ENCODE measurements at places on chromosomes 13 and 19.

DNA sequence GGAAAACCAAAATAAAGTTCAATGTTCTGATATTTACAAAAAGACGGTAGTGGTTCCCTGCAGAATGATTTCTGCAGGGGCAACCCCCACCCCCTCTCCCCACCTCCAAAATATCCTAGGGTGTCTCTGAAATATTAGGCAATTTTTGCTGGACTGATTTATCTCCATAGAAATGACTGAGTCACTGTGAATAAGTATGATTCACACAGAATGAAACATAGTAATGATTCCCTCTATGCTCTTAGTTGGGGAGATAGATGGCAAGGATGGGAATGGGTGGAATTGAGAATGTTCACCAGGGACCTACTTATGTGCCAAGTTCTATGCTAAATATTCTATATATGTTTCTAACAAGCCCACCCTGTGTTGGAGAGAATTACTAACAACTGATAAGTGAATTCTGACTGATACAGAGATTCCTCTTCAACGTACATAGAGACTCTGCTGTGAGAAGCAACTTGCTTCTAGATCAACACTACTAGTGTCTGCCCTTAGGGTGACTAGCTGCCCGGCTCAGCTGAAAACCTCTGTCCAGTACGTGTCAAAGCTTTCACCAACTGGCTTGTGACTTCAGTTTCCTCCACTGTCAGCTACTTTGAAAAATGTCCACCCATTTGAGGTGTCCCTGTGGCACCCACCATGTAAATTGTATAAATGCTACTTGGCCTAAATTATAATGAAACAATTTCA is 38.4 kb upstream of the RAP2A start:
- peak; percentile 53 for DNase-seq

GRCh38 chr13:46104868-46105267 is at the start of gene CPB2:
Gene CPB2 (minus strand): TSS chr13:46105033. CDS start chr13:46105009, 24 bp downstream.
- DNase-seq: no peak

- DNase-seq: peak; percentile 41
These were observed 24.3 kb downstream of the NFILZ start for GRCh38 chr19:8654591-8655339.

DNA sequence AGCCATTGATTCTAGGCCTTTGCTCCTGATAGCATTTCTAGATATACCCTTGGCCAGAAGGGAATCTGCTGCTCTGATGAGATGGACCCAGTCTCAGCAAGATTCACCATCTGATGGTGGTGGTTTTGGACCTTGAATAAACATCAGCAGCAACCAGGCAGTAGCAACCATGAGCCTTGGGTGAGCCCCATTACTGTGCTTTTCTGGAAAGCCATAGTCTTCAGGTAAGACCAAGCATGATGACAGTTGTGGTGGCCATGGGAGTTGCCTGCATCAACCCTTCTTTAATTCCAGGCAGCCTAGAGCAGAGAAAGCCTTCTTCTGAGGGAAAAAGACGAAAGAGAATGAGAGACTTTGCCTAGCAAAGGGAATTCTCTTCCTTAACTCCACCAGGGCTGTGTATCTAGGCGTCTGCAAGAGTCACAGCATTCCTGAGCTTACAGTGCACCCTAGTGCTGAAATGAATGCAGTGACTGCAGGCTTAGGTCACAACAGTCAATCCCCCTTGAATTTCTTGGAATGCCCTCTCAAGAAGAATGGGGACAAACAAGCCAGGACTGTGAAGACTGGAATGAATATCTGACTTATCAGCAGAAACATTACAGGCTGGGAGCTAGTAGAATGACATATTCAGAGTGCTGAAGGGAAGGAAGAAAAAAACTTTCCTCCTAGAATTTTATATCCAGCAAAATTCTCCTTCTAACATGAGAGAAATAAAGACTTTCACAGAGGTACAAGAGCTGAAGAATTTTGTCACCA is 942.4 kb upstream of the PCDH20 start:
- DNase-seq: no peak

DNA sequence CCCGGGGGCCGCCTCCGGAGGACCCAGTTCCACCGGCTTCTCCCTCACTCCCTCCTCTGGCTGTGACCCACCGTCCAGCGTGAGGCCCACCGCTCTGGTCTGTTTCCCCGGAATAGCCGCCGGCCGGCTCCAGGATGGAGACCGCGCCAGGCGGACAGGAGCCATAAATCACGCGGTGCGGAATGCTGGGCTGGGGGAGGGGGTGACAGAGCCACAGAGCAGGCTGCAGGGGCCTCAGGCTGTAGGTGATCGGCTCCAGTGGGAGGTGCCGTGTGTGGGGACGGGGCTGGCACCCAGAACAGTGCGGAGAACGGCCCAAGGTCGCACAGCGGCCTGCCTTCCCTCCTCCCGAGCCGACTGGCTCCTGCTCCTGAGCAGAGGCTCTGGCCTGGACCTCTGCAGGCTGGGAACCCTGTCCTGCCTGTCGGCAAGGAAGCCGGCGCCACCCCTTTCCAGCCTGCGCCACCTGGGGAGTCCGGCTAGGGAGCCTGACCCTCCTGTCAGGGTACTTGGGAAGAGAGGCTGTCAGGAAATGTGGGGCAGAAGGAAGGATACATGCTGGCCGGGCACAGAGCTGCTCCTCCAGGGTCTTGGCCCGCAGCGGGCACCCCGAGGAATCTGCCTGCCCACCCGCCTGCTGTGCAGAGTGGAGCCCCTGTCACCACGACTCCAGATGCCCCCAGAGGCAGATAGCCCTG is 8.3 kb downstream of the PIAS4 start:
- no peak for DNase-seq

- DNase-seq: no peak
These were observed 362.8 kb downstream of the RBM26 start for GRCh38 chr13:79043208-79043607.

- DNase-seq: peak; percentile 70
These were observed 2.3 kb downstream of the FNDC3A start for GRCh38 chr13:48977973-48978372.

GRCh38 chr19:31223740-31224534 is 125.3 kb downstream of the TSHZ3 start:
- peak; percentile 89 for DNase-seq

DNA sequence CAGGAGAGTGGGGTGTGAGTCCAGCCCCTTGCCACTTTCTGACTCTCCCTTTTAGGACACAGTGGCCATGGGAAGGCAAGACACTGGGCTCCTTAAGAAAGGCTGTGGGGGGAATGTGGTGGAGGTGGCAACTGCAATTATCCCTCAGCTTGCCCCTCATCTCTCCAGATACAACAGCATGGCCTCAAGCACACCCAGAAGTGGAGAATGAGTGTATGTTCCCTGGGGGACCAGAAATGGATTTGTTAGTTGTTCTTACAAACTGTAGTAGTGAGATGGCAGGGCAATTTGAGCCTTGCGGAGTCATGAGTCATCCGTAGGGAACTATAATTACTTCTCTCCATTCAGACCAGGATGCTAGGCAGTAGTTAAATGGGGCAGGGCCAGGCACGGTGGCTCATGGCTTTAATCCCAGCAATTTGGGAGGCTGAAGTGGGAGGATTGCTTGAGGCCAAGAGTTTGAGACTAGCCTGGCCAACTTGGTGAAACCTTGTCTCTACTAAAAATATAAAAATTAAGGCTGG is 25.6 kb upstream of the CXCL17 start:
- DNase-seq: peak; percentile 80

DNA sequence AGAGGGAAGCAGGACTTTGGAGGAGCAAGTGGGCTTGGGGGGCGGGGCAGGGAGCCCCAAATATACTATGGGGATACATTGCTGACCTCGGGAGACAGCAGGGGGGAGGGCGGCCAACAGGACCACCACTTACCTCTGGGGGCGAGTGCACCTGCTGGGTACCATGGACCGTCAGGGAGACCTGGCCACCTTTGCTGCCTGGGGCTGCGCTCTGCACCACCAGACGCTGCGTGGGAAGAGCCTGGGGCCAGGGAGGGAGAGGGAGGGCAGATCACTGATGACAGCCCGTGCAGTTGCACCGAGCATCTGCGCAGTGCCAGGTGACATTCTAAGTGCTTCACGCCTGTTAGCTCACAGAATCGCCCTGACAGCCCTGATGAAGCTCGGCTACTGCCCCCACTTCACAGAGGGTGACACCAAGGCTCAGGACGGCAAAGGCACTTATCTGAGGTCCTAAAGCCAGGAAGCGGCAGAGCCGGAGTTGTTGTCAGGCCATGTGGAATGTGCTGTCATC is 24.1 kb downstream of the RFX1 start:
- no peak for DNase-seq

DNA sequence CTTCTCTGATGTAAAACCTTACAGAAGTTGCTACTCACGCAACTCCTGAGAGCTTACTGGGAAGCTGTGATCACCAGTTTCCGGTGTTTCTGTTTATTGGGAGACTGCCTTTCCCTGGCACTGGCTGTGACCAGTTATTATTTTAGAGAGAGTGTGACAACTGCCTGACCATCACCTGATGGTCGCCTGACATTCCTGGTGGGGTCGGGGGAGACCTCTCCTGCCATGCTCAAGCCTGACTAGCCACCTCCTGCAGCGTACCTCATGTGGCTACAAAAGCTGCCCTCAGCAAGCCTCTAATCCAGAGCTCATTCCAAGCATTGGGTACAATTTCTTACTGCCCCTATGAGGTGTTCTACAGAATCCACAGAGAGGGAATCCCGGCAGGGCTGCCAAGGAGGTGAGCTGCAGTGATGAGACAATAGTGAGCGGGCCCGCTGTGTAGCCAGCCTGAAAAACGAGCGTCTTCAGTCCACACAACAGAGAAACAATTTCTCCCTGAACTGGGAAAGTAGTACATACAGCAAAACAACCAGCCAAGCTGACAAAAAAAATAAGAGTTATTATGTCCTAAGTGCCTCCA is 28.7 kb downstream of the GJA3 start:
- no peak for DNase-seq

- no peak for DNase-seq
These were observed 24.3 kb downstream of the PEPD start for GRCh38 chr19:33497131-33497777.

GRCh38 chr19:32877323-32877912 is 7.9 kb upstream of the SLC7A9 start:
- no peak for DNase-seq

- no peak for DNase-seq
These were observed 246.6 kb downstream of the NHLRC3 start for GRCh38 chr13:39284801-39285388.

- DNase-seq: no peak
These were observed 3.7 kb upstream of the ZNF444 start for GRCh38 chr19:56137405-56137804.

DNA sequence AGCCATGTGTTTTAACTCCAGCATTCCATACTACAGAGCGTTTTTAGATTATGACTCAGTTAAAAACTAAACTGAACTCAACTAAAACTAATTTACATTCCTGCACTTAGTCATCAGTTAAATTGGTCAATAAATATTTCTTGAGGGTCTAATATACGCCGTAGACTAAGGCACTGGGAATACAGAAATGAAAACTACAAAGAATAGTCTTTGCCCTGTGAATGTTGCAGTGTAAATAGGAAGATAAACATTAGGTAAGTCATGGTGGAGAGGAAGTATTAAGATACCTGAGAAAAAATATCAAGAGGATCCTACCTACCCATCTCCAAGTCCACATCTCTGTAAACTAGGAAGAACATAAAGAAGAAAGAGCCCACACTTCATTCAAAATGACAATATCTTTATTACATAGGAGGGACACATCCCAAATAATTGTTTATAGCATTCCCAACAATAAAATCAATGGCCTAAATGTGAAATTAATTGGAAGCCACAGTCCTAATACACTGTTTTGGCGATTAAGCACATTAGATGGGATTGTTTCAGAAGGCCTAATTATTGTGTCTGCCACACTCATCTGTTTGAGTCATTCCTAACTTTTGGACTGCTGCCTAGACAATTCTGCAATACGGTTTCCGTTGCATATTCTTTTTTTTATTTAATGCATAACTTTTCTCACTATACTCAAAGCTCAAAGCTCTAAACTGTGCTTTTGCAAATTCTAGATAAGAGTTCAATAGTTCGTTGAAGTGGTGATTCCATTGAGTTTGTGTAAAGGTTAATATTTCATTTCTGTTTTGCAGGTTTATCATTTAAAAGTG is 52.9 kb downstream of the MBNL2 start:
- DNase-seq: peak; percentile 90

All from EL (cell line).